Activated CD4-positive, alpha-beta T cell treated with anti-CD3 and anti-CD28 coated beads, Interleukin-2, amount 10 ng/mL, durations not matched to agents 7 days and 5 days (primary cell): ENCODE measurements at places on chromosomes 7 and 10.

DNA sequence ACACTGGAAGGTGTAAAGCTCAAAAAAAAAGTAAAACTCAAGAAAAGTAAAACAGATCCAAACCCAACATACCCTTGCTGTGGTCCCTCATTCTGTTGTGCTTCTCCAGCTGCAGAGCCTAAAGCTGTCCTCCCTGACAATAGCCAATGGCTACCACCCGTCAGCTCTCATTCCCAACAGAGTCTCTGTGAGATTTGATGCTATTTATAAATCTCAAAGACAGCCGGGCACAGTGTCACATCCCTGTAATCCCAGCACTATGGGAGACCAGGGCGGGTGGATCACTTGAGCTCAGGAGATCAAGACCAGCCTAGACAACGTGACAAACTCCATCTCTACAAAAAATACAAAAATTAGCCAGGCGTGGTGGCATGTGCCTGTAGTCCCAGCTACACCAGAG is 116.0 kb downstream of the KMT2E start:
- DNase-seq: no peak

DNA sequence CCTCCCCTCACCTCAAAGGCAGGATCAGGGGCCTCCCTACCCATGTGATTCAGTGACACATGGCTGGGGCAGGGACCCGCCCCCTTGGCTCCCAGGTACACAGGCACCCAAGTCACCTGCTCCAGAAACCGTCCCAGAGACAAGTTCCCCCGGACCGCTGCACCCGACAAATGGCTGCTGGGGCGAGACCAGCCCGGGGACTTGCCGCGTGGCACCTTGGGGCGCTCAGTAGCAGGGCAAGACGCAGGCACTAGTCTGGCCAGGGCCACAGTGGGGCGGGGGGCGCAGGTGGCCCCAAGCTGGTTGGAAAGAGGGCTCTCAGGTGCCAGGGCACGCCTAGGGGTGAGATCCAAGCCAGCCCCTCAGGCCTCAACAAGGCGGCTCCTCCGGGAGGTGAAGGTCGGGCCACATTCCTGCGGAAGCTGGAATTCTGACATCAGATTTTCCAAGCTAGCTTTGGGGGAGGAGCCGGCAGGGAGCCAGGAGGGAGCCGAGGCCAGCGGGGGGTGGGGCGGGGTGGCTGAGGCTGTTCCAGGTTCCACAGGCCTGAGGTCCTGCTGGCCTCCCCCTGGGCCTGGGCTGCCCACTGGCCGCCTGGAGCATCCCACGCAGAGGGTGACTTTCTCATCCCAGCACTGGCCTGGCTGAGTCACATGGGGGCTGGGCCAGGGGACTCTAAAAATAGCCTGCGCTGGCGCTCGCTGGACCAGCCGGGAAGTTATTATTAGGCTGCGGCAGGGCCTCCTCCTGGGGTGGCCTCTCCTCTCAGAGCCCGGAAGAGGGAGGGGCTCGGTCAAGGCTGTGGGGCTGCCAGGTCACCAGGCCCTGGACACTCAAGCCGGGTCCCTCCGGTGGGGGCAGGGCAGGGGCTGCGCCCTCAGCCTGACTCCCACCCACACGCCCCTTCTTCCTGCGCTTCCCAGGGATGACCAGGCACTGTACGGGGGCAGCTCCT is 20.5 kb upstream of the INPP5A start:
- no peak for DNase-seq

- no peak for DNase-seq
These were observed 162.8 kb downstream of the NRF1 start for GRCh38 chr7:129774359-129774758.

- DNase-seq: no peak
These were observed 139.8 kb downstream of the CUBN start for GRCh38 chr10:16989826-16990293.

DNA sequence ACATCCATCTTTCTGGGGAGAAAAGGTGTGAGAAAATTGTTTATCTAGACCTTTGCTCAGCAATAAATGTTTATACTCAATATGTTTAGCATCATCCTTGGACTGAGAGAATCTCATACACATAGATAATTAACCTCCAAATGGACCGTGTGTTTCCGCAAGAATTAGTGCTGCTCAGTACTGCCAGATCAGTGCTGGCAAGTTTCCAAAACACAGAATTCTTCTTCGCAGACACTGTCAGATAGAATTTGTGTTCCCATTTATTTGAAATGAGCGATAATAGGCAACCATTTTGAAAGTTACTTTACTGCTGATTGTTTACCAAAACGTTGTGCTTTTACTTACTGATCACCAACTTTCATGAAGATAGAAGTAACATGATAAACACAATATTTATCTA is 33.7 kb downstream of the STAMBPL1 start:
- DNase-seq: no peak

GRCh38 chr10:43253461-43254198 is 13.2 kb downstream of the RASGEF1A start:
- DNase-seq: no peak

DNA sequence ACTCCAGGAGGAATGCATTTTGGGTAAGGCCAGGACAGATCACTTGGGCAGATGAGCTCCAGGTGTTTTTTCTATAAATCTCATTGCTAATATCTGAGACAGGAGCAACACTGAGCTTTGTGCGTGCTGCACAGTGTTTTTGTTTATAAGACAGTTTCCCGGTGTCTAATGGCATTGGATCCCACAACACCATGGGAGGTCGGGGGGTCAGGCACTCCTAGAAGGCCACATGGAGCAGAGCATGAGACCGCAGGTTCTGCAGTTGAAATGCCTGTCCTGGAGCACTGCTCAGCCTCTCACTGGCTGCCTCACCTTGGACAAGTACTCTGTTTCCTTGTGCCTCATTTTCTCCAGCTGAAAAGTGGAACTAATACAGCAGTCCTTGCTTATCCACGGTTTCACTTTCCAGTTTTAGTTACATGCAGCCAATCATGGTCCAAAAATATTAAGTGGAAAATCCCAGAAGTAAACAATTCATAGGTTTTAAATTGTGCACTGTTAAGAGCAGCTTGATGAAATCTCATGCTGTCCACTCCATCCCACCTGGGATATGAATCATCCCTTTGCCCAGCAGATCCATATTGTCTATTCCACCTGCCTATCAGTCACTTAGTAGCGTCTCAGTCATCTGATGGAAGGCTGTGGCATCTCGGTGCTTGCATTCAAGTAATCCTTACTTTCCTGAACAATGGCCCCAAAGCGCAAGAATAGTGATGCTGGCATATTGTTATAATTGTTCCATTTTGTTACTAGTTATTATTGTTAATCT is 35.2 kb downstream of the ATXN7L1 start:
- no peak for DNase-seq

- DNase-seq: no peak
These were observed 336.0 kb downstream of the HGF start for GRCh38 chr7:81433692-81434331.

DNA sequence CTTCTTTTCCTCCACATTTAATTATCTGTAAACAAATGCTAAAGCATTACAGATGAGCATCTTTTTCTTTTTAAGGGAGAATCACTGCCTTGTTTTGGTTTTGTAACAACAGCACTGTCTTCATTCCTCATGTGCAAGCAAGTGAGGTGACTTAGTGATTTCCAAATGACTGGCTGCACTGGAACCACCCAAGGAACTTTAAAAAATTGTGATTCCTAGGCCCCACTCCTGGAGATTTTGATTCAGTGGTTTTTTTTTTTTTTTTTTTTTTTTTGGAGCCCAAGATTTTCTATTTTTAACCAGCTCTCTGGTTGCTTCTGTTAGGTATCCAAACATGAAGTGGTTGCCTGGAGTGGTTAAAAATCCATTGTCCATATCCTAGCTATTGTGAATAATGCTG is 176.2 kb downstream of the LRMDA start:
- no peak for DNase-seq

- DNase-seq: no peak
These were observed 26.8 kb downstream of the WNT2 start for GRCh38 chr7:117296066-117296465.

DNA sequence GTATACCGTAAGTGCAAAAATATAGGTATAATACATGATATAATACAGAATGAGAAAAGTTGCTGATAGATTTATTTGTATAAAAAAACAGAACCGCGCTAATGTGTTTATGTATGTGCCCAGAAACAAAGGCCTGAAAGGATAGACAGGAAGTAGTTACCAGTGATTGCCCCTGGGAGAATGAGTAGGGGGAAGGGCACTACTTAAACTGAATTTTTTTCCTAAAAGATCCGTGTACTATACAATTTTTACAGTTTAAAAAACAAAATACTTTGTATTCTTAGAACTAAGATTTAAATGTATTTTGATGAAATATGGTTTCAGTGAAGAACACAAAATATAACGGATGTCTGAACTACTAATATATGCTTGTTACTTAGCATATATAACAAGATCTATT is 2.9 kb downstream of the IPMK start:
- no peak for DNase-seq

DNA sequence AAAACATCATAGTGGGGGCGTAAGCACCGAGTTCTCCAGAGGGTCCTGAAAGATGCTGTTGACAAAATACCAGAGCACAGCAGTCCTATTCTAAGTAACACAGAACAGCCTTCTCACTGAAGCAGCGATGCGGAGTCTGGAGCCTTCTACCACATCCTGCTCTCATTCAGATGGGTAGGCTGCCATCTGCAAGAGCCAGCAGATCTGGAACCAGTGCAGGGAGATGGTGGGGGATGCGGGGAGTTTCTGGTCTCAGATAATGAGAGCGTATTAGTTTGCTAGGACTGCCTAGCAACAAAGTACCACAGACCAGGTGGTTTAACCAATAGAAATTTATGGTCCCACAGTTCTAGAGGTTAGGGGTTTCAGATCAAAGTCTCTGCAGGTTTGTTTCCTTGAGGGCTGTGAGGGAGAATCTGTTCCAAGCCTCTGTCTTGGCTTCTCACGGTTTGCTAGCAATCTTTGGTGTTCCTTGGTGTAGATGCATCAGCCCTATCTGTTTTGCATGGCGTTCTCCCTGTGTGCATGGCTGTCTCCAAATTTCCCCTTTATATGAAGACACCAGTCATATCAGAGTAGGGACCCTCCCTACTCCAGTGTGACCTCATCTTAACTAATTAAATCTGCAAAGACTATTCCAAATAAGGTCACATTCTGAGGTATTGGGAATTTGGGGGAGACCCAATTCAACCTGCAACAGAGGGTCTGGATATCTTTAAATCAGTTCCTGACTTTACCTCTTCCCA is 52.0 kb upstream of the STEAP1B start:
- DNase-seq: no peak

GRCh38 chr7:65989694-65990080 is 7.7 kb upstream of the GUSB start:
- DNase-seq: no peak

DNA sequence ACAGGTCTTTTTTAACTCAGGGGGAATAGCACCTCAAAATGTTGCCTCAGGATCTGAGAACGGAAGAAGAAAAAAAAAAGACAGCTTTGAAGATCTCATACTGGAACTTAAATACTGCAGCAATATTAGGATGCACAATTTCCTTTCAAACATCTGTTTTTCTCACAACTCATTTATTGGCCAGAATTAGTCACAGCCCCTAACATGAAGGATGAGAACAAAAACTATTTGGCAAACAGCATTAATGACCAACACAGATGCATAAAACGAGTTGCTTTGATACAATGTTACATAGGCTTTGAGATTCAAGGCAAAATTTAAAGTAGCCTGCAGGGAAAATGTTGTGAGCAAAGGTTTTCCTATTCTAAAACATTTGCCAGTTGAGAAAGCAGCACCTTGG is 36.5 kb downstream of the JMJD1C start:
- no peak for DNase-seq

GRCh38 chr7:123643495-123644441 is 11.9 kb upstream of the LMOD2 start:
- DNase-seq: no peak

- no peak for DNase-seq
These were observed 171.7 kb upstream of the FRMD4A start for GRCh38 chr10:14502431-14502830.

GRCh38 chr7:50658696-50659095 is 93.5 kb upstream of the DDC start:
- no peak for DNase-seq

- peak; percentile 41 for DNase-seq
These were observed 2.2 kb upstream of the LRRC27 start for GRCh38 chr10:132329565-132330485.

- no peak for DNase-seq
These were observed 225.4 kb downstream of the PAXIP1 start for GRCh38 chr7:154777489-154777888.

DNA sequence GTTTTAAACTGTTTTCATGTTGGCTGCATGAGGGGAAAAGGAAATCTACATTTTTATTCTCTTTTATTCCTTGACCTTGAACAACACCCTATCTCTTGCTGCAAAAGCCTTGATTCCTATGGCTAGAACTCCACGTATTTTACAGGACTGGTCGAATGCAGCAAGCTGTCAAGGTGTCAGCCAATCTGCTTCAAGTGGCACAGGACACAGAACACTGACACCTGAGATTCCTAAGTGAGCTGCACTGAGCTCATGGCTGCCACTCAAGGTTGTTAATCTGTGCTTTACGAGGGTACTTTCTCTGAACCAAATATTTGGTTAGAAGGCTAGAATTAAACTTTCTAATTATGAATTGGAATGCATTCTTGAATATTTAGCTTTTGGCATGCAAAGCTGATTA is 349.7 kb upstream of the COBL start:
- DNase-seq: no peak

DNA sequence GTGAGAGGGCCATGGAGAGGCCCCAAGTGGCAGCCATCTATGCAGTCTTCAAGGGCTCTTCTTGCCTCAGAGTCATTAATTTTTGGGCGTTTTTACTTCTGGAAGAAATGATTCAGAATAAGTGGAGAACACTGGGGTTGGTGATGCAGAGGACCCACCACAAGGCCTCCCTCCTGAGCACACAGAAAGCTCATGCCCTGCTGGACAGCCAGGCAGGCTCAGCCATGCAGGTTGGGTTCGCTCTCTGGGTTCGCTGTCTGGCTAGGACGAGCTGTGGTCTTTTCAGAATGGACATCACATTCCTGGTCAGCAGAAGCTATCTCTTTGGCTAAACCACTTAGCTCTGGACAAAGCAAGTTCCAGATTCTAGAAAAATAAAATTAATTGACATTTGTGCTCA is 480.8 kb downstream of the RPS24 start:
- no peak for DNase-seq

DNA sequence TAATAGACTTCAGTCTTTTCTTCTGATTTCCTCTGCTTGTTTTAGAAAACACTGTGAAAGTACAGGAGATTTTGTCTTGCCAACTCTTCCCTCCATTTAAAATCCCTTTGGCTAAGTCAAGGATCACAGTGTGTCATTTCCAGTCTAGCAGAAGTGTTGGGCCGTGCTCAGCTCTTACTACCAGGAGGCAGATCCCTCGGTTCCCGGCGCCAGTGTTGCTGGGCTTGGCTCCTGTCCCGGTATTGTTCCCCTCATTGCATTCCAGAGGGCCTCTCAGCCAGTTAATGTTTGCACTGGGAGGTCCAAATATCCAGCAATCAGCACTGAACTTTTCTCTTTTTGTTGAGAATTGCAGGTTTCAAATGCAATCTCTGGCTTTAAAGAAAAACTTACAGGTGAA is 612.1 kb upstream of the MGMT start:
- DNase-seq: no peak

- no peak for DNase-seq
These were observed 174.0 kb upstream of the PFKP start for GRCh38 chr10:2893158-2893845.
